ENCODE measurements at places on chromosomes 3 and 15.
A peak's percentile ranks its signal among the peaks of the same experiment; 100 is the strongest.

DNA sequence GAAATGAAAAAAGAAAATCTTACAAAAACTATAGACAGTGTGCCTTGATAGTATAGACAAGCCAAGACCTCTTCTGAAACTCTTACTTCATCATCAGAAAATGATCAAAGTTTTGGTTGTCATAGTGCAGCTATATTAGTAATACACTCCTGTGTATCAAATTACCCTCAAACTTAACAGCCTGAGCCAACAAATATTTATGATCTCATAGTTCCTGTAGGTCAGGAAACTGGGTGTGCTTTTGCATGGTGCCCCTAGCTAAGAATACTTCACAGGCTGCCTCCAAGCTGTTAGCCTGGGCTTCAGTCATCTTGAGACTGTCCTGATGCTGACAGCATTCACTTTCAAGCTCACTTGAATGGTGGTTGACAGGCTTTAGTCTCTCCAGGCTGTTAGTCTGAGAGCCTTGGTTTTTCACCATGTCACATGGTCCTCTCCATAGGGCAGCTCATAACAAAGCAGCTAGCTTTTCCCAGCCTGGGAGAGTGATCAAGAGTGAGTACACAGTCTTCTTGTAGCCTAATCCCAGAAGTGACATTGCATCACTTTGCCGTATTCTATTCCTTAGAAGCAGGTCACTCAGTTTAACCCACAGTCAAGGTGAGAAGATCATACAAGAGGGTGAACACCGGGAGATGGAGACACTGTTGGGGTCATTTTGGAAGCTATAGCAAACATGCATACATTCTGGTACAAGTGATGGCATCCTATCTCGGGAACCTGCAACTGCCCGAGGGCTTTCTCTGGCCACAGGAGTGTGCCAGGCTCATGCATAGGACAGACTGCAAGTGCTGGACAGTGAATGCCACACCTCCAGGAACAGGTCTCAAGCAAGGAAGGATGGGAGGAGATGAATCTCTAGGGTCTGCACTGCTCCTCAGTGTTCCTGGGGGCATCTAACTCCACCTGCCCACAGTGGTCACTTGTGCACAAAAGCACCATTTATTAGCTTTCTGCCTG, 173.4 kb upstream of the CADPS start:
- DNase-seq, result no peak

DNA sequence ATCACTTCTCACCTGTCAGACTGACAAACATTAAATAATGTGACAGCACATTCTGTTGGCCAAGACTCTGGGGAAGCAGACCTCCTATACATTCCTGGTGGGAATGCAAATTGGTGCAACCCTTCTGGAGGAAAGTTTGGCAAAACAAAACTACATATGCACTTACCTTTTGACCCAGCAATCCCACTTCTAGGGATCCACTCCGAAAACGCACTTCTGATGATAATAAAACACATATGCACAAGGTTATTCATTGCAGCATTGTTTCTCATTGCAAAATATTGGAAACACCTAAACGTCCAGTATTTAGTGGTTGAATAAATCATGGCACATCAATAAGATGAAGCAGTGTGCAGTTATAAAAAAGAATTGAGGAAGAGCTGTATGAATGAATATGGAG, 145.5 kb upstream of the ABHD17C start:
- no peak for DNase-seq

DNA sequence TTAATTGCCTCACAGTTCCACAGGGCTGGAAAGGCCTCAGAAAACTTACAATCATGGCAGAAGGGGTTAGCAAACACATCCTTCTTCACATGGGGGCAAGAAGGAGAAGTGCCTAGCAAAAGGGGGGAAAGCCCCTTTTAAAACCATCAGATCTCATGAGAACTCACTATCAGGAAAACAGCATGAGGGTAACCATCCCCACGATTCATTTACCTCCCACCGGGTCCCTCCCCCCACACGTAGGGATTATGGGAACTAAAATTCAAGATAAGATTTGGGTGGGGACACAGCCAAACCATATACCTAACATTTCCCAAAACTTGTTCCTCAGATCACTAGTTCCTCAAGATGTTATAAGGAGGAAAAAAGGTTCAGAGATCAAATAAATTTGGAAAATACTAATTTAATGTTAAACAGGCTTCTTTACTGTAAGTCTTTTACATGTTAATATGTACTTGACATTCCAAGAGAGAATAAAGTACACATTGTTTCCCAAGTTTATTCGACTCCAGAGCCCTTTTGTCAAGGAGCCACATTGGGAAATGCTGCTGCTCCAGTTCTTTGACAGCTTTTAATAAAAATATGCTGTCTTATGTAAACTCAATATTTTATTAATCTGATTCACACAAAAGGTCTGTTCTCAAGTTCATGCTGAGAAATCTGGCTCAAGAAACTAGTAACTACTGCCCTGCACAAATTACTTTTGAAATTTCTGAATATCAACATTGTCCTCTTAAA, 17.8 kb downstream of the HERC1 start:
- no peak for DNase-seq

- peak; percentile 97 for DNase-seq
Measured at GRCh38 chr3:186570096-186570940, at the start of gene DNAJB11. TSS of gene DNAJB11 (plus strand) at chr3:186570720. CDS start at chr3:186570898, 178 bp downstream.

DNA sequence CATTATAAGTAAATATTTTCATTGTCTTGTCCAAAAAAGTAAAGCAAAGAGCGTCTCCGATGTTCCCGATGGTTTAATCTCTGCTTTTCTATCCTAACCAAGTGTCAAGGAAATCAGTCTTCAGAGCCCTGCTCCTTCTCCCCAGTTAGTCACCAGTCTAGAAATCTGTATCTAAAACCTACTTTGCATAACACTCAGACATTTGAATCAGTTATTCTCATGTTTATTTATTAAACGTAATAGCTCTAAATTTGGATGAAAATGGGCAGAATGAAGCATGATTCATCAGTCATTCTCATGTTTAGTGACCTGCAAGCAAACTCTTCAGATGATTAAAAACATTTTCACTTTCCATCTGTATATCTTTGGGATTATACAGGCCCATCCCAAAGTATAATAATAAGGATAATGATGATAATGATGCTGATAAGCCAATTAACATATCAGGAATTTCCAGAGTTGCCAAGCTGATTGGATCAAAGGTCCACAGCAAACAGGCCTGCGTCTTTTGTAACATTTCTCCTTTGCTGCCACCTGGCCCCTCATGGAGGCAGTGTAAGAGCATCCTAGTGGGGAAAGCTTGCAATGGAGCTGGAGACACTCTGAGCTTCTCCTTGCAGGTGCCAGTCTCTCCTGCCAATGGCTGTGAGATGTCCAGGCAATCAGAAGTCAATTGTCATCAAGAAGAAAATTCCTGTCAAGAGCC, 273.9 kb downstream of the IGSF11 start:
- no peak for DNase-seq

- no peak for DNase-seq
Measured at GRCh38 chr3:114328345-114328744, 34.5 kb downstream of the TIGIT start.

- DNase-seq, result no peak
Measured at GRCh38 chr3:74119221-74119620, 494.5 kb upstream of the PDZRN3 start.

- peak; percentile 19 for DNase-seq
Measured at GRCh38 chr3:126259411-126260391, 79.3 kb upstream of the ALDH1L1 start.

DNA sequence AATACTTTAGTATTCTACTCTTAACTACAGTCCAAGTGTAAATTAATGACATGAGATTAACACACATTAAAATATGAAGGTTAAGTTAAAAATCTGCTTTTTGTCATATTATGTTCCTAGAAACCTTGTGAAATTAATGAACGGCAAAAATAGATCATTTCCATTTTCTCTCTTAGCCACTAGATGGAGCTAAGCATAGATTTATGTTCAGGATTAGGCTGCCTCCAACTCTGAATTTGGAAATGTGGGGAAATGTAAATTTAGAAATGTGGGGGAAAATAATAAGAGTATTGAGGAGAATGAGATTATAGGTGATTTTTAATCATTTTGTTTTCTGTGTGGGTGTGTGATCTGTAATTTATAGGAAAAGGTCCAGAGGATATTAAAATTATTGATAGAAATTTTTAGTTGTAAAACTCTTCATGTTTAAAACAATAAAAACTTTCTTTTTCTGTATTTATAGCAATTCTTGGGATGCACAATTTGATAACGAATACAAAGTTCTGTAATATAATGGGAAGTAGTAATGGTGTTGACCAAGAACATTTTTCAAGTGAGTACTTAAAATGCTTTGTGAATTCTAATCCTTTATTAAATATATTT, 59.2 kb downstream of the TMOD3 start:
- no peak for DNase-seq

- no peak for DNase-seq
Measured at GRCh38 chr15:68391121-68391520, 40.8 kb downstream of the ITGA11 start.

DNA sequence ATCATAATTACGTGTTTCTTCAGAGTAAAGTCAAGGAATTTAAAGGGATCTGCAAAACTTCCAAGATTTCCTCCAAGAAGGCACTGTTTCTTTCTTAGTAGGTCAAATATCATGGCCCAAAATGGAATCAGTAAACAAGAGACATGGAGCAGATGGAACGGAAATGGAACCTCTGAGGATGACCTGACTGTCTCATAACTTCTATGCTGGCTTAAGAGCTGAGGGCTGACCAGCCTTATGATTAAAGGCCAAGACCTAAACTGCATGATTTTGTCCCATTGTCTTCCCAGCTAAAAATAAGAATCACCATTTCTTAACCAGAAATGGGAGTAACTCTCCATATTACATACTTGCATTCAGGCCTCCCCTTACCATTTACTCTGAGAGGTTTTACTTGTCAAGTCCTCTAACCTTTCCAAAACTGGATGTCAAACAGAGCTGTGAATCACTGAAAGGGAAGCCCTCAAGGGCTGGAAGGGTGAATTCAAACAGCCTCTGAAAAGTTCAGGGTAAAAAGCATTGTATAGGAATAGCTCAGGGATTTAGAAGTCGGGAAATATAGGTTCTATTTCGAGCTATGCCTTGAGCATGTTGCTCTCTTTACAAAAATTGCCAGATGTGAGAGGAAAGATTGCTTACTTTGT, 103.7 kb downstream of the MEIS2 start:
- DNase-seq, result no peak

DNA sequence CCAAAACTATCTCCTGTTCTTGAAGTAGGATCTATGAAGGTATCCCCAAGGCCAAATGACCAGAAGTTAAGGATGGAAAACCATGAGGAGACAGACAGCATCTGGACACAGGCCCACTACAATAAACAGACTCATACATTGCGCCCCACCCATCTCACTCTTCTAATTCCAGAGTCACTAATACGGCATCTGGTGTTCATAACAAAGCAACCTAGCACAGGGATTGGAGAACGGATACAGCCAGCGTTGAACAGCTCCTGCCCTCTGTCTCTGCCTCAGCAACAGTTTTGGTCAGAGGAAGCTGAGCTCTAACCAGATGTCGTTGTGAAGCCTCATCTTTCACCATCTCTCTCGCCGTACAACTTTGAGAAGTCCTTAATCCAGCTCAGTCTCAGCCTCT, 44.5 kb upstream of the CCDC80 start:
- DNase-seq, result no peak

DNA sequence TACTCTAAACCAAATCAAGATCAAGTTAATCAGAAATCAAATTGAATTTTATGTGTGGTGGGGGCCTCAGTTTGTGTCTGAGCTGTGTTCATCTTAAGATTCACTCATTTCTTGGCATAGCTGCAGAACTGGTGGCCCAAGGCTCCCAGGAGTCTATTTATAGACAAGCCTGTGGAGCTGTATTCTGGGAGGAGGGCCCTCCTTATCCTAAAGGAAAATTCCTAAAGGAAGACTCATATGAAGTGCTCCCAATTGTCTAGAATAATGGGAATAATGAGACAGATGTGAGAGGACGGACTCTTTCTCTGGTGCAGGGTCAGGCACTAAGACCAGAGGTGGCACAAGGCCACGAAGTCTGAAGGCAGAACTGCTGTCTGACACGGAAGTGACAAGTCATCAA, 38.9 kb downstream of the C3orf85 start:
- no peak for DNase-seq

DNA sequence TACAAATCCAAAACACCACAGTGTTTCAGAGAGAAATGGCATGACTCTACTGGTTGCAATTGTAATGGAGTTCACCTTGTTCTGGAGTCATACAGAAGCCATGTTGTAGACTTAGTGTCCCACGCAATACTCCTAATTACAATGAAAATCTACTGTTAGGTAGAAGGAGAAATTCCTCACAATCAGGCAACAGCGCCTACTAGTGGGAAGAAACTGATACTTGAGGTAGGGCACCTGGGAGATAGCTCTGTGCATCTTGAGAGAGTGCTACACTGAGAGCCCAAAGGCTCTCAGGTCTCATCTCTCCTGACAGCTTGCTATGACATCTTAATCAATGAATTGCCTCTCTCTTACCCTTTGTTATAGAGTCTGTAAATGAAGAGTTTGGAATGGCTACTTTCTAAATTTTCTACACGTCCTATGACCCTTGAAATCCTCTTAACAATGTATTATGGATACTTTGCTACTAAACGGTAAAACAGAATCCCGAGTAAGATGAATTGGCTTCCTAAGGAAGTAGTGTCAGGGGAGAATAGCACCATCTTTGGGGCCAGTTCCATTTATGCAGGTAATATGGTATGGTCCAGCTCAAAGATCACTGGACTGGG, 422.7 kb upstream of the TPRG1 start:
- peak; percentile 39 for DNase-seq

DNA sequence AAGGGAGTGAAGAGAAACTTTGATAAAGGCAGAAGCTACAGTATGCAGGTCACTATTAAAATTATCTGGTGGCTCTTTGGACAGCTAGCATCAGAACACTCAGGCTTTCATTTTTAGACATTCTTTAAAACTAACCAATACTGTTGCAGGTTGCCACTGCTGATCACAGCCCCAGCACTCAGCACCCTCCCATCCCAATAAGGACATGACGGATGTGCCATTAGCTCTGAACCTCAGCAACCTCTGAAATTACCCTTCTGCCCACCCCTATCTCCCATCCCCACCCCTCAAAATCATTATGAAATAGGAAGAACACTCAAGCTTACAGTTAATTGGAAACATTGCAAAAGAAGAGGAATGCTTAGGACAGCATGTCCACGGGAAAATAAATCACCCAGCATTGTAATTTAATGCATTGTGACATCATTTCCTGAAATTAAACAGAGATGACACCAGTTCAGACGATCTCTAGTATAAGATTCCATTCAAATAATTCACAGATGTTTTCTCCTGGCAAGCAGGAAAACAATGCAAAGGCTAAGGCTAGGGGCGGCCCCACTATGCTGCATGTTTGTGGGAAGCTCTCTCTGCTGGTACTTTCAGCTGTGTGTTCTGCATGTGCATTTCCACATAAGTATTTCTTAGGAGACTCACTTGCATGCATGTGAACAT, 71.6 kb downstream of the MEIS2 start:
- DNase-seq, result no peak

- DNase-seq, result no peak
Measured at GRCh38 chr3:117104792-117105191, 395.2 kb downstream of the TUSC7 start.

GRCh38 chr3:177994976-177995375, 541.3 kb upstream of the KCNMB2 start:
- no peak for DNase-seq
